ENCODE measurements at places on chromosomes 13 and 19.

DNA sequence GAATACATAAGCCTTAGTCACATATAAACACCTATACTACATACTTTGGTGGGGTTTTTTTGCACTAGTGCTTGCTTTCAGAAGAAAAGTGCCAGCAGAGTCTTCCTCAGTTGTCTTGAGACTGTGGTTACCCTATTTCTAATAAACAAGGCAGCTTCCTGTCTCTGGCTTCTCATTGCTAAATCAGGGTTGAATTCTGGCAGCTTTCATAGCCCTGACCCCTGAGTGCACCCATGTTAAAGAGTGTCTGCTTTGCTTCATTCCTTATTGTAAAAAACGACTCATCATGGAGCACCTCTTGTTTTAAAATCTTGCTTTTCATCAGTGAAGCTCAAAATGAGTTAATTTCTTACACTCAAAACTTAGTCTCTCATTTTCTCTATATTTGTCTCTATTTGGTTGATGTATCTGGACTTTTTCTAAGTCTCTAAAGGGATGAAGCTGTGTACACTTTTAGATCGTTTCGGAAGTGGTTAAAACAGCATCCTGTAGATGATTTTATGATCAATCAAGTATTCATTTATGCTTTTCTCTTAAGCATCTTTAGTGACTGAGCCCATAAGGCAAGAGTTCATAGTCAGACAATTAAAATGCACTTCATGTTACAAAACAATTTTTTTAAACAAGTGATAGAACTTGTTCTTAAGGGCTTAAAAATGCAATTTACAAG is 72.1 kb downstream of the KLF12 start:
- no peak for DNase-seq

GRCh38 chr13:34030782-34031181 is 212.8 kb downstream of the RFC3 start:
- DNase-seq = no peak

DNA sequence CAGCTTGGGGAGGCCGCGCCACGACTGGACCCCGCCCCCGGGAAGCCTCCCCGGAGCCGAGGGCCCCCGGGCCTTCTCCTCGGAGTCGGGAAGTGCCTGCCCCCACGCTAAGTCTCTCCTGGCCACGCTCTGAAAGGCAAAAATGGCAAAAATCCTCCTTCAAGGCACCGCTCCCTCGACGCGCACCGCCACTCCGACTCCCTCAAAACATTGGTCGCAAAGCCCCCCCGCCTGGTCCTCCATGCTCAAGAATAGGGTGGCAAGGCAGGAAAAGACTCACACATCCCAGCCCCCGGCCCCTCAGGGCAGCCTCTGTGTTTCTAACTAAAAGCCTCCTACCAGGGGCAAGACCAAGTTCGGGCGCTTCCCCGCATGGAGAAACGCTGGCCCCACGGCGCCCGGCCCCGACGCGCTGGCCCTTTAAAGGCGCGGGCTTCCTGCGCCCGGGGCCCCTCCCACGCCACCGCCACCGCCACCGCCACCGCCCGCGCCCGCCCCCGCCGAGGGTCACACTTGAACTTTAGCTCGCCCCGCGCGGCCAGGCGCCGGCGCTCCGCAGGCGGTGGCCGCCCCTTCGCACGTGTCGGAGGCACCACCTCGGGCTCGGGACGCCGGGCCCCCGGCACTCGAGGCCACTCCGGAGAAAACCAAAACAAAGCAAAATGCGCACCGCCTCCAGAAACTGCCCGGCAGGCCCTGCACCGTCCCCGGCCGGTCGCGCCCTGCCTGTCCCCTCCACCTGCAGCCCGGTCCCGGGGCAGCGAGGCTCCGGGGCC is 1.9 kb downstream of the FOXO1 start:
- DNase-seq = no peak

GRCh38 chr19:33730858-33731607 is 65.6 kb upstream of the KCTD15 start:
- DNase-seq = no peak

GRCh38 chr13:85666356-85666755 is 132.9 kb downstream of the SLITRK6 start:
- DNase-seq = no peak

GRCh38 chr13:28002886-28003698 is 14.6 kb upstream of the URAD start:
- no peak for DNase-seq

DNA sequence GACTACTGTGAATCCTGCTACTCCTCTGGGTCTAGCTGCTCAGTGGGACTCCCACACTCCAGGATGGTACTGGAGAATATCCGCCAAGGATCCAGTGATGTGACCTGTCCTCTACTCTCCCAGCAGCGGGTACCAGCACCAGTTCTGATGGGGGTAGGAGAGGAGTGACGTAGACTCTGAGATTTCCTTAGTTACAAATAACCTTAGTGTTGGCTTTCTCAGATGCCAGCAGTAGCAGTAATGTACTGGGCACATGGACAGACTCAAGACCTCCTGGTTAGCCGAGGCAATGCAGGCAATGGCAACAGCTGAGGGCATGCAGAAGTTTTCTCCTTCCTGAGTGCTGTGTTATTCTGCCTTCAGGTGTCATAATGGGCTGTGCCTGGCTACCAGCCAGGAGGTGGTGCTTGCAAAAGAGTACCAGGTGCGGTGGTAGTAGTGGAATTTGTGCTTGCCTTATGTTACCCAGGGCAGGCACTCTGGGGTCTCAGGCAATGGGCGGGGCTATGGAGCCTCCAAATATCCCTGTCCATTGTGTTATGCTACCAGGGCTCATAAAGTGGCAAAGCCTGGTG is 105.3 kb upstream of the KLF5 start:
- DNase-seq = no peak
